ENCODE measurements at places on chromosomes 13 and 19. TPM values are rescaled to one million over a fixed set of nuclear protein-coding genes. Genes with fewer than 3 reads are reported as not detected.

The DLEU7 gene
- 0.20 TPM for total RNA-seq

The CEACAM16 gene
- total RNA-seq = 0.45 TPM

The ZNF221 gene
- total RNA-seq = 1.4 TPM

The ATP8B3 gene
- 0.52 TPM for total RNA-seq

The FBXO27 gene
- 2.8 TPM for total RNA-seq

The TMEM145 gene
- 0.21 TPM for total RNA-seq

The ZNF20 gene
- total RNA-seq = 6.2 TPM

The KCNJ14 gene
- 0.34 TPM for total RNA-seq

The GRWD1 gene
- total RNA-seq = 25.1 TPM

The CDC34 gene
- 62.4 TPM for total RNA-seq

The SPRYD7 gene
- total RNA-seq = 12.9 TPM

The OXGR1 gene
- total RNA-seq = 2.0 TPM

The TPT1 gene
- 3,363 TPM for total RNA-seq

The SHD gene
- 25.0 TPM for total RNA-seq

The EXOC3L2 gene
- total RNA-seq = 1.4 TPM

The GSX1 gene
- total RNA-seq = not detected

DNA sequence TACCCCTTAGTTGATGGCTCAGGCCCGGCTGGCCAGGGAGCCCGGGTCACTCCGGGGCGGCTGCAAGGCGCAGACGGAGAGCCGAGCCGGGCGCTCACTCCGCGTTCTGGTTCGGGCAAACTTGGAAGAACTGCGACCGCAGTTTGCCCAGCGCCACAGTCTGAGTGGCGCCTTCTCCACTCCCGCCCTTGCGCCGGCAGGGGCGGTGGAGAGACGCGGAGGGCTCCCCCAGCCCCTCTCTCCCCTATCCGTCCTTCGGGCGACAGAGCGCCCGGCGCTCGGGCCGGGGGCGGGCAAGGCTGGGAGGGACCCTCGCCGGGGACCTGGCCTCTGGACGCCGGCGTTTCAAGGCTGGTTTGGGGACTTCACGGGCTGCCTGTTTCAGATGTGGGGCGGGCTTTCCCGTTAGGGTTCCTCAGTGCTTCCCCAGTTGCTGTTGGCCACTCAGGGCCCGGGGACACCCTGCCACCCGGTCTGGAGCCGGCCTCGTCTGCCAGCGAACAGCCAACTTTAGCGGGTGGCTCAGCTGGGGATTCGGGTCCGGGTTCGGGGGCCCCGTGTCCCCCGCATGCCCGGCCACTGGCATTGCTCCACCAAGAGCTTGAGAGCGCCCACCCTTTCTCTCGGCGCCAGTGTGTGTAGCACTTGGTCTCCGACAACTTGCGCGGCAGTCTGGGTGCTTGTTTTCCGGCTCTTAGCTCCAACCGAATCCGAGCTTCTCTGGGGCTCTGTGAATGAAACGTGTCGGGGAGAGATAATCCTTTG, 1.5 kb downstream of the GPC6 start:
- DNase-seq = peak; percentile 10

GRCh38 chr13:30892966-30893365, 13.1 kb upstream of the MEDAG start:
- DNase-seq = no peak

GRCh38 chr19:7267792-7268704, 26.2 kb downstream of the INSR start:
- DNase-seq = peak; percentile 45

- no peak for DNase-seq
Measured at GRCh38 chr13:51244637-51245405, 22.6 kb downstream of the FAM124A start.

- DNase-seq = peak; percentile 87
Measured at GRCh38 chr19:8580710-8581281, 3.6 kb upstream of the MYO1F start.

GRCh38 chr19:14019100-14019499, 8.8 kb upstream of the RLN3 start:
- DNase-seq = no peak

DNA sequence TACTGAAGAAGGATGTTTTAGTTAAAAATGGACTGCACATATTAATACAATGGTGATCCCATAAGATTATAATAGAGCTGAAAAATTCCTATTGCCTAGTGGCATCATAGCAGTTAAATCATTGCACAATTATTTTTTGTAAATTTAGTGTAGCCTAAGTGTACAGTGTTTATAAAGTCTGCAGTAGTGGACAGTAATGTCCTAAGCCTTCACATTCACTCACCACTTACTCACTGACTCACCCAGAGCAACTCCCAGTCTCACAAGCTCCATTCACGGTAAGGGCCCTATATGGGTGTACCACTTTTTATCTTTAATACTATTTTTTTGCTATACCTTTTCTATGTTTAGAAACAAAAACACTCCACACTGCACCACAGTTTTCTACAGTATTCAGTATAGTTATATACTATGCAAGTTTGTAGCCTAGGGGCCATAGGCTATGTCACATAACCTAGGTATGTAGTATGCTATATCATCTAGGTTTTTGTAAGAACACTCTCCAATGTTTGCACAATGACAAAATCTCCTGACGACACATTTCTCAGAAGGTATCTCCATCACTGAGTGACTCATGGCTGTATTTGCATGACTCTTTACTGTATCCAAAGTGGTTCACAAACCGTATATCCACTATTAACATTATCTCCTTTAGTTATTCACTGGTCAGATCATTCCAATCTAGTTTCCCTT, 536.0 kb downstream of the KLF12 start:
- no peak for DNase-seq

GRCh38 chr19:14495672-14496028, 277 bp downstream of the GIPC1 start:
- DNase-seq = no peak

GRCh38 chr13:53079691-53080090, 51.1 kb downstream of the OLFM4 start:
- no peak for DNase-seq

DNA sequence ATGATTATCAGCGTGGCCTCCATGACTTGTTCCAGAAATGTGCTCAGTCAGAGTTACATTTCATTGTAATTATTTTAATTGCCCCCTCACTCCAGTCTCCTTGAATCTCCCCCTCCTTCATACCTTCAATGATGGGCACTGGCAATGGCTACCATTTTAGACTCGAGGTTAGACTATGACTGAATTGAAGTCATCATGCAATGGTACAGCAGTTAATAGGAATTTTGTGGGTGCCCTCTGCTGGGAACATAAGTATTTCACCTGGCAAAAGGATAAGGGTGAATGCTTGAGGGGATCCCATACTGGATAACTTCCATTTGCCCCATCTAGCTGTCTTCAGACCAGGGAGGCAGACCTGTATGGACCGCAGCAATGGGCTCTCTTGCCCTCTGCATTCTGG, 32.2 kb upstream of the USP12 start:
- no peak for DNase-seq

DNA sequence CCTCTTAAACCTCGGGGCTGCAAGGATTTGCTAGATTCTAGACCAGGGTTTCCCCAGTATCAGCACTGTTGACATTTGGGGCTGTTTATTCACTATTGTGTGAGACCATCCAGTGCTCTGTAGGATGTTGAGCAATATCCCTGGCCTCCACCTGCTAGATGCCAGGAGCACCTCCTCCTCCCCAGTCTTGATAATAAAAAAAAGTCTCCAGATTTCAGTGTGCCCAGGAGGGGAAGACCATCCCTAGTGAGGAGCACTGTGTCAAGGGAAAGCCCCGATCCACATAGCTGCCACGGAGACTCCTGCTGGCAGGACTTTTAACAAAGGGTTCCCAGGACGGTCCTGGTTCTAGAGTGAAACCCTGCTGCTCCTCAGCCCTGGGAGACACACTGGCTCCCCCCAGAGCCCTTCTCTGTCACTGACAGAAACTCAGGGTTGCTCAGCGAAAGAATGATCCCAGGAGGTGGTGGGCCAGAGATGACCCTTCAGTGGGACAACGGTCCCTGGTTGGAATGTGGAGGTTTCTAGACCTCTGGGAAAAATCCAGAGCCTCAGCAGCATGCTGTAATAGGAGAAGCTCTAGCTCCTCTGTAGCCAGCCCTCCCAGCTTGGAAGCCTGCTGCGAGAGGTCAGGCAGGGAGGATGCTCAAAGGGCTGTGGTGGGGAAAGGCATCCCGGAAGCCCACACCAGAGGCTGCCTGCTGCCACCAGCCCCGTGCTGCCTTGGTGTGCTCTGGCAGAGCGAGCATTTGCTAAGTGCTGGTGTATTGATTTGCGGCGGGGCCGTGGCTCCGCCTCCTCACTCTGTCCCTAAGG, 20.3 kb downstream of the LYL1 start:
- DNase-seq = no peak

- no peak for DNase-seq
Measured at GRCh38 chr13:43816401-43816889, 29.7 kb upstream of the ENOX1 start.

GRCh38 chr19:48698046-48698445, 2.3 kb downstream of the FUT2 start:
- peak; percentile 84 for DNase-seq

- DNase-seq = no peak
Measured at GRCh38 chr19:13356185-13356584, 150.1 kb downstream of the CACNA1A start.

- no peak for DNase-seq
Measured at GRCh38 chr19:34484328-34484727, 2.8 kb downstream of the WTIP start.

GRCh38 chr13:23752111-23753001, 136.8 kb downstream of the MIPEP start:
- no peak for DNase-seq

- DNase-seq = no peak
Measured at GRCh38 chr19:5073153-5073844, 104.4 kb downstream of the KDM4B start.

GRCh38 chr19:18361646-18362045, 21.2 kb downstream of the PGPEP1 start:
- no peak for DNase-seq

DNA sequence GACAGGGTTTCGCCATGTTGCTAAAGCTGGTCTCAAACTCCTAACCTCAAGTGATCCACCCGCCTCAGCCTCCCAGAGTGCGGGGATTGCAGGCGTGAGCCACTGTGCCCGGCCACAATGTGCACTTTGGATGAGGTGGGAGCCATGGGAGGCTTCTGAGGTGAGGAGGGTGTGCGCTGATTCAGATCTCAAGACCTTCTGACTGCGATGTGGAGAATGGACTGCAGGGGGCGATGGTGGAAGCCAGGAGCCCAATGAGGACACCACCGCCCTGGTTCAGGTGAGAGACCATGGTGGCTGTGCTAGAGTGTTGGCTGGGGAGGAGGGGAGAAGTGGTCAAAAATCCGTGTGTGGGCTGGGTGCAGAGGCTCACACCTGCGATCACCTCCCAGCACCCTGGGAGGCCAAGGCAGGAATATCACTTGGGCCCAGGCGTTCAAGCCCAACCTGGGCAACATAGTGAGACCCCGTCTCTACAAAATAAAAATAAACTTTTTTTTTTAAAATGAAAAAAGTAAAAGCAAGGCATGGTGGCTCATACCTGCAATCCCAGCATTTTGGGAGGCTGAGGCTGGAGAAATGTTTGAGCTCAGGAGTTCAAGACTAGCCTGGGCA, 5.6 kb downstream of the INAFM1 start:
- DNase-seq = no peak

GRCh38 chr13:43664700-43665191, 122.0 kb downstream of the ENOX1 start:
- DNase-seq = peak; percentile 53

DNA sequence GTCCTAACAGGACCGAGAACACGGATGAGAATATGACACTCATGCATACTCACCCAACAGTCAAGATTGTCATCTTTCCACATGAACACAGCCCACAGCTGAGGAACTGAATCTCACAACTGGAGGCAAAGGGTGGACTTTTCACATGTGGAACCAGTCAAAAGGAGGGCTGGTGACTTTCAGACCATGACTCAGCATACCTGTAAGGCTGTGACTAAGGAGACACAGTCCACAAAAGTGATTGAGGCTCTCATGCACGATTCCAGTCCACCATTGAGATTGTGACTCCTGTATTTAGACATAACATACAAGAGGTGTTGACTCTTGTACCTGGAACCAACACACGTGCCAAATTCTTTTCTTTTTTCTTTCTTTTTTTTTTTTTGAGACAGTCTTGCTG, 40.0 kb downstream of the ZNF729 start:
- DNase-seq = no peak

DNA sequence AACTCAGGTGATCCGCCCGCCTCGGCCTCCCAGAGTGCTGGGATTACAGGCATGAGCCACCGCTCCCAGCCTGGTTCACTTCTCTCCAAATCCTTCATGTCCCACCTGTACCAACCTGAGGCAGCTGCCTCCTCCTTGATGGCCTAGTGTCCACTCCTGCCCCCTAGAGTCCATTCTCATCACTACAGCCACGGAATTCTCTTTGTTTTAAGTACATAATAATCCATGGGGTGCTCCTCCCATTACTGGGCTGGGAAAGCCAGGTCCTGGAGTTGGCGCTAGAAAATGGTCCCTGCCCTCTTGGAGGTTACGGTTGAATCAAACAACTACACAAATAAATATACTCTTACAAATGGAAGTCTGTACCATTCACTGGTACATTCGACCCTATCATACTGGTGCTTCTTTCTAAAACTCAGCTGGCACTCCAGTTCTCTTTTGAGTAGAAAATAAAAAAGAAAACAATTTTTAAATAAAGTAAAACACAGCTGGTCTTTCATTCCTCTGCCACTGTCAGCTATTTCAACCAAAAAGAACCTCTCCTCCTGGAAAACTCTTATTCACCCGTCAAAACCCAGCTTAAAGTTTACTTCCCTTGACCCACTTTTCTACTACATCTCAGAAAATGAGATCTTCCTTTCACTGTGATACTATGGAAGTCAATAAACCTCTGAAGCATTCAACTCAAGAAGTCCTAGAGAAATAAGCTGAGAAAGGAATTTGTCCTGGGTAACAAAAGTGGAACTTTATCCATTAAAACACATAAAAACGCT, 22.4 kb upstream of the ARHGEF18 start:
- DNase-seq = no peak

DNA sequence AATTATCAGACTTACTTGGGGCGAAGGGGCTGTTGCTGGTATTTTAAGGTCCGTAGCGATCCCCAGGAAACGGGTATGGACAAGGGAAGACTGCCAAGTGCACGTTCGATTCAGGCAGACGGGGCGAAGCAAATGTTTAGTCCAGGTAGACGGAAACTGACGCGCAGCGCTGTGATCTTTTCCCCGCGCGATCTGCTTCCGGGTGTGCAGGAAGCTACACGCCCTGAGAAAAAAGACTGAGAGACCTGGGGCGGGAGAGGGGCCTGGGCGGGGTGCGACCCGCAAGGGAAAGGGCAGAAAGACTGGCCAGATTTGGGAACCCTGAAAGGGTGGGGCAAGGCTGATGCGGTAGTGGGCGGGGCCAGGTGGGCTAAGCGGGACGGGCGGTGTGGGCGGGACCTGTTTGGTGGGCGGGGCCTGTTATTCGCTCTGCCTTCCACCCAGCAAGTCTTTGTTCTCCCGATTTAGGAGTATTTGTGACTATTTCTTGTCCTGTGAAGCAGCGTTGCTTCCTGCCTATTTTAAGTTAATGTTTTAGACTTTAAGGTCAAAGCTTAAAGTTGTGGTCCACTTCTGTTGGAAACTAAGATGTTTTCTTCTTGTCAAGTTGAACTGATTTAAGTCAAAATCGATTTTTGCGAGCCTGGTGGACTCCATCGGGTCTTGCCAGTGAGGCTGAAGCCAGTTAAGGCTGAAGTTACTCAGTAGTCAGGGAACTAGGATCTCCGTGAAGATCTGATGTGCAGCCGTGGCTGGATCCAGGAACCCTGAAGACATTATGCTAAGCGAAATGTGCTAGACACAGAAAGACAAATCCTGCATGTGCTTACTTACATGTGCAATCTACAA, at the start of gene ZNF836:
ZNF836 (minus strand) TSS at position 301 of the 849 bp plus-strand sequence. CDS start 3,549 bp downstream, outside the sequence.
- peak; percentile 95 for DNase-seq
